ENCODE measurements at places on chromosomes 5 and 9.
A peak's percentile ranks its signal among the peaks of the same experiment; 100 is the strongest.

- DNase-seq: no peak
Observed at GRCh38 chr9:120009856-120010255, 570.1 kb downstream of the CDK5RAP2 start.

- peak; percentile 76 for DNase-seq
Observed at GRCh38 chr9:20624201-20625002, 2.1 kb upstream of the MLLT3 start.

DNA sequence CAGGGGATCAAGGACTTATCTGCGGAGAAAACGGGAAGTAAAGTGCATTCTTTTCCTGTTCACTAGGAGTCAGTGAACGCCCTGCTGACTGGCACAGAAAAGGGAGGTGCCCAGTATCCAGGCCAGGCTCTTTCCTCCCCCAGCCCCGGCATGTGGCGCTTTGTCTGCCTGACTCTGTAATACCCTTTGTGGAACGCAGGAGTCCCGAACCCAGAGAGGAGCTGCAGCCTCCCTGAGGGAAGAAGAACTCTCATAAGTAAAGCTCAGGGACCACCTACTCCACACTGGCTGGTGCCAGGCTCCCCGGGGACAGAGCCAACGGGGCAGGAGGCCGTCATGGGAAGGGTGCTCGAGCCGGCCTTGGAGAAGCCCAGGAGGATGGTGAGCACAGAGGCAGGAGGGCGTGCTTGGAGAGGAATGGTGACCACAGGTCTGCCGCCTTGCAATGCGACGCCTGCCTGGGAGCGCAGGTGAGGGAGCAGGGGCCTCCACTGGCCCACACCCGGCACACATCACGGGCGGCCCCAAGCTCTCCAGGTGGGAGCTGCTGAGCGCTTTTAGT is 31.5 kb downstream of the VAV2 start:
- no peak for DNase-seq

DNA sequence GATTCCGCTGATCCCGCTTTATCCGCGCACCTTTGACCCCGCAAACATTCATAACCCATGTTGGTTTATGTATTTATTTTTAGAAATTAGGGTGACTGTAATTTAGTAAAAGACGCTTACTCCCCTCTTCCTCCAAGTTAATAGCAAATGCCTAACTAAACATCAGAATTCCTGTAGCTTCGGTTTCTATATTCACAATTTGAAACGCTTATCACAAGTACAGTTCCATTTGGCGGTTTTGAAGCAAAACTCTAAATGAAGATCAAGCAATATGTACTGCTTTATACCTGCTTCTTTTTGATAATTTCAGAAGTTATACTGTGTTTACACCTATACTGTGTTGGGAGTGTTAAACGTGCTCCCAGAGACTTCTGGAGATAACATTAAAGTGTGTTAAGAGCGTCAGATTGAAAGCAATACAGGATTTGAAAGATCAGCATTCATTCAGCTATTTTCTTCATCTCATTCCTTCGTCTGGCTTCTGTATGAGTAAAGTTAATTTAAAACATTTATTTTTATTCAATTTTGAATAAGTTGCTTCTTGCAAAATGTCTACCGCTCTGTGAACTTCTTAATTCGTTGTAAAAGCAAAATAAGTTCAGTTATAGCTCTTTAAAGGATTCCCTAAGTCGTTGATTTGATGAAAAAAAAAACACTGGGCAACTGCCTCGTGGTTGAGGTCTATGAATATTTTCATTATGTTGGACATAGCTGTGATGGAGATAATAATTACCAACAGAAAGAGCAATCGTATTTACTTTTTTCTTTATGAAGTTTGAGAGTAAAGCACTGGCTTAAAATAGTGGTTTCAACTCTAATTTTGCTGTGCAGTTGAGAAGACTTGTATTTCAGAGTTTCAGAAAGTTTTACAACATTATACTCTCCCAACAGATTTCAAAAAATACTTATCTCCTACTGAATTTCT is 2.5 kb downstream of the PRDM6 start:
- DNase-seq: no peak

DNA sequence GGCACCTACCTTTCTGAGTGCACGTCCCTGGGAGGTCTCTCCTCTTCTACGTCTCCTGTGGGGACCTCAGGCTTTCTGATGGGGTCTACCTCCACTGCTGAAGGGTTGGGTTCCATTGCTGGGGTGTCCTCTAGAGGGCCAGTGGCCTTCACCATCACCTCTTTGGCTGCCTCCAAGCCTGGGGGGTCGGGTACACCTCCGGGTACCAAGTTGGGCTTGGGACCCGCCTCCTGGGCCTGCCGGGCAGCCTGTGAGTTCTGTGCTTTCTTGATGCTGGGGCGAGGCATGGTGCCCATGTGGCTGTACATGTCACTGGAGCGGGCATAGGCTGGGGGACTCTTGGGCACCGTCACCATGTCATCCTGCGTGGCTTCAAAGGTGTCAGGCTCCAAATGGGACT is 4.5 kb downstream of the SH2D3C start:
- no peak for DNase-seq

DNA sequence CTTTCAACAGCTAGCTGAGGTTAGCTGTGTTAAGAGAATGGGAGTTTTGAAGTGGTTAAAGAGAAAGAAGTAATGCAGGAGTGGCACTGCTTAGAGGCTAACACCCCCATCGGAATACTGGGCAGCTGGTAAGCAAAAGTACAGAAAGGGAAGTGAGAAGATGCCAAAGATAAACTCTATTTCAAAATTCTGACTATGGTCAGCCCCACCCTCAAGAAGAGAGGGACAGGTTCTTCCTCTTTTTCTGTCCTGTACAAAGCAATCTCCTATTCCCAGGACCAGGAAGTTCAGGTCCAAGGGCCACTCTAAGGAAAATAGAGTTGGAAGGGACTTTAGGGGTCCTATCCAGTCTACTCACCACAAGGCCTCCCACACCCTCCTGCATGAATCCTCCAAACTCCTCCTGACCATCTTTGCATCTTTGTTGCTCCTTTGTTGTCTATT is 45.9 kb upstream of the JAK2 start:
- no peak for DNase-seq

GRCh38 chr9:20788526-20789451 is 104.7 kb downstream of the FOCAD start:
- no peak for DNase-seq

GRCh38 chr5:151074557-151074956 is 6.3 kb downstream of the TNIP1 start:
- no peak for DNase-seq

- peak; percentile 27 for DNase-seq
Observed at GRCh38 chr5:122424132-122424531, 112.1 kb downstream of the SNCAIP start.

- DNase-seq: no peak
Observed at GRCh38 chr5:113194591-113194990, 218.0 kb downstream of the DCP2 start.

DNA sequence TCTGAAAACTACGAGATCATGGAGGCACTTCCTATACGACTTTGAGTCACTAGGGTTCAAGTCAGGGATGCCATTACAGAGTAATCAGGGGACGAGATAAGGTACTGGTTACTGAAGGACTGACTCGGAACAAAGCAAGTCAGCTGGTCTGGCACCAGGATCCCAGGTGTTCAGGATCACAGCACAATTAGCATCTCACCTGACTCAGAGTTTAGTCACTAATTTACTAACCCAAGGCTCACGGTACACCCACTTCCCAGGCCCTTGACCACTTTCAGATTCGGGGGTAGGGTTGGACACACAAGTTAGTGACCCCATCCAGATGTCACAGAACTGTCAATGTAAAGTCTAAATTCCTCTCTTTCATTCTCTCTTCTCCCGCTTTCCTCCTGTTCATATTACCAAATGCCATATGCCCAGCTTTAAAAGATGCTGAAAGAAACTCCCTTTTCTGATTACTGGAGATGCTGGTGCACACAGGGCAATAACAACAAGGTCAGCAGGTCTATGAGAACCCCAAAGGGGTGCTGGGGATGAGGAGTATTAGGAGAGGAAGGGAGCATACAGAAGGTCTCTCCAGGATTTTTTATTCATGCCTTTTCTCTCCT is 657.8 kb downstream of the TLE1 start:
- no peak for DNase-seq

DNA sequence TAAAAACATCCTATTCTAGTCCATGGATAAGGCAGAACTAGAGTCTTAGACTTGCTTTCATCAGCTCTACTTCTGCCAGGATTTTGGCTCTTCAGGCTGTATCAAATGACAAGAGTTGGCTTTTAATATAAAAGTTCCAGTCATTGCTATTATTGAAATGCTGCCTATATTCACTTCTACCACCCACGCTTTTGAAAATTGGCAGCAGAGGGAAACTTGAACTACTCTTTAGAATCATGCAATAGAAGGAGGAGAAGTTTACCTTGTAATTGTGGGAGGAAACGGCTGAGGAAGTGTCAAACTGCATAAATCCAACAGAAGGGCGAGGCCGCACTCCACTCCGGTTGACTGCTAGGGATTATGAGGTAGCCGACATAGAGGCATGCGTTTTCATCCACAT is 122.6 kb upstream of the BASP1 start:
- DNase-seq: peak; percentile 8

GRCh38 chr9:26561928-26562327 is 330.7 kb downstream of the CAAP1 start:
- no peak for DNase-seq

GRCh38 chr5:38367410-38367809 is 109.1 kb downstream of the EGFLAM start:
- no peak for DNase-seq

DNA sequence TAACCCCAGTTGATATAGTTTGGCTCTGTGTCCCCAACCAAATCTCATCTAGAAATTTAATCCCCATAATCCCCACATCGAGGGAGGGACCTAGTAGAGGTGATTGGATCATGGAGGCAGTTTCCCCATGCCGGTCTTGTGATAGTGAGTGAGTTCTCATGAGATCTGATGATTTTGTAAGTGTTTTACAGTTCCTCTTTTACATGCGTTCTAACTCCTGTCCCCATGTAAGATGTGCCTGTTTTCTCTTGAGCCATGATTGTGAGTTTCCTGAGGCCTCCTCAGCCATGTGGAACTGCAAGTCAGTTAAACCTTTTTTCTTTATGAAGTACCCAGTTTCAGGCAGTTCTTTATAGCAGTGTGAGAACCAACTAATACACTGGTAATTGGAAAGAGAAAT is 73.6 kb downstream of the CDH12 start:
- no peak for DNase-seq

GRCh38 chr9:9973062-9973461 is 639.7 kb downstream of the PTPRD start:
- no peak for DNase-seq

DNA sequence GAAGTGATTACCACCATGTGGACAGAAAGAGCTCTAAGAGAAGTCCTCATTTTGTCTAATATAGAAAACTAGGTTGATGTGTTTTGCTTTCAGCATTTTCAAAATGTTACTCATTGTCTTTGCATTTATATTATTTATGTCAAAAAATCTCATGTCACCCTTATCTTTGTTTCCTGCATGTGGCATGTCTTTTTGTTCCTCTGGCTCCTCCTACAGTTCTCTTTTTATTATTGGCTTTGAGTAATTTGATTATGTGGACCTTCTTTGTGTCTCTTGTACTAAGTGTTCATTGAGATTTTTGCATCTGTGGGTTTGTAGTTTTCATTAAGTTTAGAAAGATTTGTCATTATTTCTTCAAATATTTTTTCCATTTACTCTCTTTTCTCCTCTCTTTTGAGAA is 58.8 kb downstream of the GNG10 start:
- no peak for DNase-seq

DNA sequence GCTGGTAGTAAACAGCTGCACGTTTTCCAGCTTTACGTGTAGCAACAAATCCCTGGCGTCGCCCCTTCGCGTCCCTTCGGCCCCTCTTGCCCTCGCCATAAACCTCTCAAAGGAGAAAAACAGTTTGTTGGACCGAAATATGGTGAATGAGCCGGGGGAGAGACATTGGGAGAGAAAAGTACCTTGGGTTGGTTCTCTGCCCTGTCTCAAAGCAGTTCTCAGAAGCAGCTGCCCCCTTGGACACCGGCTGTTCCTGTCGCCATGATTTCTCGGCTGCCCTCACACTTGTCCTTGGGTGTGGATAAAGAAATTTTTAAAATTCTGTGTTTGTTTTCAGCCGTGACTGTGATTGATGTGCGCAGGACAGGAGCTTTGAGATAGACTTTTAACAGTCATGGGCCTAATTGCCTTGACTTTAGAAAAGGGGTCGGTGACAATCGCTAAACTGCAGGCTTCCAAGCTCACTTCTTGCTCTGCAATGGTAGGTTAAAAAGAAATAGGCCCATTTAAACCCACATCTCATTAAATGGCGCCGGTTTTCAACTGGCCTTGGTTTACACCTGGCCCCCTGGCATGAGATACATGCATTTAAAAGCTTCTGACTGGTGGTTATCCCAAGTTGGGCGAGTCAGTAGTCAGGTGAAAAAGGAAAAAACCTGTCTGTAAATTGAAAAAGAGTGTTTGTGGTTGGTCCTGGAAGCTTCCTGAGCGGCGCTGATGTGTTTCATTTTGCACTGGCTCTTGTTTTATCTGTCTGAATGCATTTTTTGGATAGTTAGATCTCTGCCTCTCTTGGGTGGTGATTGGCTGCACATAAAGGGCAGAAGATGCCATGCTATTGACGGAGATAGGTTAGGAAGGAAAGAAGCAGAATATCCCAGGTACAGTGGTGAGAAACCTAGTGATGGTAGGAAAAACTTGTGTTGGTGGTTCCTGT is 983 bp downstream of the RCL1 start:
- peak; percentile 10 for DNase-seq

- no peak for DNase-seq
Observed at GRCh38 chr9:36123515-36123914, 13.0 kb upstream of the GLIPR2 start.

DNA sequence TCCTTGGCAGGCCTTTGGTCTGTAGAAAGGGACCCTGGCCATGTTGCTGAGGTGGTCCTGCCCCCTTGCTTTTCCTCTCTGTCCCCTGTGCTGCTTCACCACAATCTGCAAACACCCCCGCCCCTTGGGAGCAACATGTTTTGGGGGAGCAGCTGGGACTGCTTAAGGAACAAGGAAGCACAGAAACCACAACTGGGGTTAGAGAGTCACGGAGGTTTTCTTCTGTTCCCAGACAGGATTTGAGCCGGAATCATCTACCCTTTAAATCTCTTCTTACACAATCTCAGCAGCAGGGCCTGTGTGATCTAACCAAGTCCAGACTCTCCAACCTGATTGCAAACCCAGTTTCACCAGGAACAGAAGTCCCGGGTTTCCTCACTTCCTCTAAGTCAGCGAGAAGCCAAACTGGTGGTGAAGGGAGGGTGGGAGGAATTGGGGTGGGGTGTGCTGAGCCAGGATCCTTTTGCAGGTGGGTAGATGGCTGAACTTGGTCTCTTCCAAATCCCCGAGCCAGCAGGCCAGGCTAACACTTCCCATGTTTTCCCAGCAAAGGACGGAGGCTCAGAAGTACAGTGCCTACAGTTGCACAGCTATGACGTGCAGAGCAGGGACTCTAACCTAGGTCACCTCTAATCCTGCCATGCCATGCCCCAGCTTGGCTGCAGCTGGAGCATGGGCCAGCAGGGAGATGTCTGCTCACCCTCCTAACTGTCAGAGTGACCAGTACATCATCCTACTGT is 25.0 kb downstream of the SH3PXD2B start:
- DNase-seq: no peak

GRCh38 chr9:108300306-108301287 is 555.2 kb downstream of the ACTL7B start:
- DNase-seq: no peak

GRCh38 chr9:113910036-113910639 is 34.0 kb downstream of the ZNF618 start:
- peak; percentile 83 for DNase-seq
